Activated CD4-positive, alpha-beta T cell treated with anti-CD3 and anti-CD28 coated beads, Interleukin-2, amount 50 U/mL, for 48 hours (primary cell): ENCODE measurements at places on chromosomes 7 and 10.

- peak; percentile 56 for DNase-seq
Measured at GRCh38 chr10:16891375-16892313, 74.4 kb upstream of the RSU1 start.

DNA sequence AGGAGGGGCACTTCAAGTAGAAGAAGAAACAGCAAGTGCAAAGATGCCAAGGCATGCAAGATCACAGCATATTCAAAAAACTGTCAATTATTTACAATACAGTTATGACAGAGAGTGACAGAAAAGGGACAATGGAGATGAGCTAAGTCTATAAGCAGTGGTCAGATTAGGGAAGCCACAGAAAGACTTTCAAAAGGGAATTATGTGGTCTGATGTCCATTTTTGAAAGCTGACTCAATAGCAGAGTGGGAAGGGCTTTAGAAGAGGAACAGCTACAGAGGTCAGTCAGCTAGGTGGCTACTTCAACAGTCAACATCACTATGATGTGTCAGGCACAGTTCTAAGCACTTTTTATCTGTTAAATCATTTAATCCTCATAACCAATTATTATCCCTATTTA is 45.2 kb upstream of the SPOCK2 start:
- DNase-seq: no peak

DNA sequence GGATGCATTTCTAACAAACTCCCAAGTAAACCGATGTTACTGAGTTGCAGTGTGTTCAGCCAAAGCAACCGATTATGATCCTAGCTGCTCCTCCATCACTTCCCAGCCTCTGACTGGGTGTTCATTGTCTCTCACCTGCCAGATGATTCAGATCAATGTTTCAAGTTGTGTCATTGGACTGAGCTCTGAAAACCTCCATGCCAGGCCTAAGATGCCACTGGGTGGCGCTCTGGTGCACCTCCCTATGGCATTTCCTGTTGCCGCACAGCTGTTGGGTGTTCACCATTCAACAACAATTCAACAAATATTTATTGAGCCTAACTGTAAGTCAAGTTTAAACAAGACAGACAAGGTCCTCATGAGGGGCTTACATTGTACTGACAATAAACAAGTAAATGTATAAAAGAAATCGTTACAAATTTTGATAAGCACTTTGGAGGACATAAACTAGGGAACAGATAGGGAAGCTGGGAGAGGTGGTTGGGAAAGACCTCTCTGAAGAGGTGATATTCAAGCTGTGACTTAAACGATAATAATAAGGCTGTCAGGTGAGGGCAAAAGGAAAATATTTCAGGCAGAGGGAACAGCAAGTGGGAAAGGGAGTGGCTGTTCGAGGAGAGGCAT is 22.8 kb downstream of the RGR start:
- DNase-seq: peak; percentile 90

- no peak for DNase-seq
Measured at GRCh38 chr10:78445308-78445707, 411.6 kb downstream of the RPS24 start.

- no peak for DNase-seq
Measured at GRCh38 chr7:44320794-44321371, 4.5 kb downstream of the CAMK2B start.

- no peak for DNase-seq
Measured at GRCh38 chr7:85612514-85612913, 425.7 kb upstream of the SEMA3D start.

DNA sequence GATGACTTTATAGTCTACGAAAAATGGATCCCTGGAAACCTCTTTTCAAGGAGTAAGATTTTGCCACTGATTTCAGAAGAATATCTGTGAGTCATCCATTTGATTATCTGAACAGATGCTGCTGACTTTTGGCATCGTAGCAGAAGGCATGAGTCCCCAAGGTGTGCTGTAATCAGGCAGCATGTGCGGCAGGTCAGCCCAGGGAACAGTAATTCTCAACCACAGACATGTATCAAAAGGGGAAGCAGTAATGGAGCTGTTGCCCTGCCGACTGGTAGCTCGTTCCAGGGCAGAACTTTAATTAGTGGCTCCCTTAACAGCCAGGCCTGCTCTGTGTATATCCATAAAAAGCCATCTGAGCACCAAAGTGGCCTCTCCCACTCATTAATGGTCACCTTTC is 5.7 kb upstream of the VWC2 start:
- no peak for DNase-seq

GRCh38 chr7:47227762-47228177 is 354.1 kb downstream of the TNS3 start:
- no peak for DNase-seq

DNA sequence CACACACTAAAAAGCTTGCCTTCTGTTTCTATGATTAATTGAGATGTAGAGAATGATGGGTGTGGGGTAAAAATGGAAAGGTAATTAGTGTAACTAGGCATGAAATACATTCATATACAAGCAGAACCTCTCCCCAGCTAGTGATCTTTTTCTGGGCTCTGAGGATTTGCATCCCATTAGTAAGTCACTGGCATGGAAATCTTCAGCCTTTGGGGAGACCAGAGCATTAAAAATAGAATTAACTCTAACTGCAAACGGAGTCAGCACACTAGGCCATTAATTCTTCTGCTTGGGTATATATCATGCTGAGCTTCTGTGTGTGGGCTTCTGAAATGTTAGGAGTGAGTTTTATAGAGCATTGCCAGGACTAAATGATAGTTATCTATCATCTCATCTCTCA is 128.9 kb downstream of the HDAC9 start:
- DNase-seq: no peak

- DNase-seq: no peak
Measured at GRCh38 chr10:76582531-76582930, 1055.1 kb downstream of the KCNMA1 start.

GRCh38 chr7:152336754-152337368 is 98.9 kb downstream of the KMT2C start:
- DNase-seq: peak; percentile 7

GRCh38 chr7:74012842-74013249 is 15.1 kb upstream of the ELN start:
- DNase-seq: no peak

DNA sequence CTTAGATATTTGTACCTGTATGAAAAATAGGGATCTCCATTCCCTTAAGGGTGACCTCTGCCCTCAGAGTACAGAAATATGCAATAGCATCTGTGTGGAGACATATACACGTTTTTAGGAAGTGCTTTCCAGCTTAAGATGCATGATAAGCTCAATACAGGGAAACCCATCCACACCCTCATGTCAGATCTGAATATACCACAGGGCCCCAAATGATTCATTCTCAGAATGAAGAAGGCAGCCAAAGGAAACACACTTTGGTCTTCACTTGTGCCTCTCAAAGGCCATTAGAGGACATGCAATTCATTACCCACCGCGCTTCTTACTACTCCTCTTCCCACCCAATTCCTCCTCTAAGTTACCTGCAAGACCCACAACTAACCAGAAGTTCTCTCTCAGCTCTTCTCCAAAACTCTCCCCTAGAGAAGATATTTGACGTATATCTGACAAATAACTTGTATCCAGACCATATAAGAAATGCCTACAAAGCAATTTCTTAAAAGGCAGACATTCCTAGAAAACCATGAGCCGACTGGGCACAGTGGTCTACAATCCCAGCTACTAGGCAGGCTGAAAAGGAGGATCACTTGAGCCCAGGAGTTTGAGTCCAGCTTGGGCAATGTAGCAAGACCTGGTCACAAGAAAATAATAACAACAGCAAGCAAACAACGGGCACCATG is 103.0 kb downstream of the OAT start:
- no peak for DNase-seq

DNA sequence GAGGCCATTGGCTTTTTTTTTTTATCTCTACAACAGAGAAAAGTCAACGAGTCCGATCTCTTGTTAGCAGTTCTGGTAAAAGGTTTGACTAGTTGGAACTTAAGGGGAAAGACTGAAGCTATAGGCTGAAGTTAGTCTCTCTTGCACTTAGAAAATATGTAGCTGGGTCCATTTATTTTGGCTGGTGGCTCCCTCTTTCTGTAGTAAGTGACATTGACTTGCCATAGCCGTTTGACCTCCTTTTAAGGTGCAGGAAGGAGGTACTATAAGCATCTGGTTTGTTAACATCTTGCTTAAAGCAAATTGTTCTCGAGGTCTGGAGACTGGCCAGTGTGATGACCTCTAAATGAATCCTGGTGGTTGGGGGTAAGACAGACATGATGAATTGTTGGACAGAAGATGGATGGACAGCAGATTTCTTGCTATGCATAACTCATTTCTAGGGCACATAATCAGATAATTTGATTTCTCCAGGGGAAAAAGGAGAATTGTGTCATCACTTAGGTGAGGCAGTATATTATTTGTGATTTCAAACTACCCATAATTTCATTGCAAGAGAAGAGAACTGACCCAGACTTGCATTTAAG is 356.3 kb upstream of the GALNT17 start:
- DNase-seq: no peak

GRCh38 chr7:75914169-75914654 is 743 bp upstream of the POR start:
- no peak for DNase-seq

DNA sequence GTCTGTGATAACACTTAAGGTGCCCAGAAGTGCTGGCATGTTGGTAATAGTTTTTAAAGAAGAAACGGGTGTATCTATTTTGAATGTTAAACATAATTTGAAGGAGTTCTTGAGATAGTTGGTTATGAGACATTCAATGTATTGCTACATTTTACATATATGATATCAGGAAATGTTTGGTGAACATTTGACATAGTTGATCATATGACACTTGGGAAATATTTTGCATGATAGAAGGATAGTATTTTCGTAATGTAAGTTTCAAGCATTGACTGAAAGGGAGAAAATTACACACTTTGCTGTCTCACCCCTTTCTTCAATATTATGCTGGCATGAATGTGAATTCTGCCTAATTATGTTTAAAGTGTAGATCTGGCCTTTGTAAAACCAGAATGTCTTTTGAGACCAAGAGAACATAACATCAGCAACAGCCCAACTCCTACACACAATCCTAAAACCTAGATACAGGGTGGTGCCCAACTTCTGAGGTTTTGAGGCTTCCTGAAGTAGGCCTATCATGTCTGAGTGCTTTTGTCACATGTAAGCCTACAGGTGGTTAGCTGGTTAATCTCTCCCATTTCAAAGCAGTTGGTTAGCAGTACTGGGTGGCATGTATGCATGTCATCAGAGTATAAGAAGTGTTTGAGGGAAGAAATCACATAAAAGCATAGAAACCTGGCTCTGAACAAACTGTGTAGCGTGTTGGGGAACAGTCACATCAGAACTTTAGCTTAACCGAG is 2.1 kb downstream of the ADD3 start:
- peak; percentile 37 for DNase-seq

DNA sequence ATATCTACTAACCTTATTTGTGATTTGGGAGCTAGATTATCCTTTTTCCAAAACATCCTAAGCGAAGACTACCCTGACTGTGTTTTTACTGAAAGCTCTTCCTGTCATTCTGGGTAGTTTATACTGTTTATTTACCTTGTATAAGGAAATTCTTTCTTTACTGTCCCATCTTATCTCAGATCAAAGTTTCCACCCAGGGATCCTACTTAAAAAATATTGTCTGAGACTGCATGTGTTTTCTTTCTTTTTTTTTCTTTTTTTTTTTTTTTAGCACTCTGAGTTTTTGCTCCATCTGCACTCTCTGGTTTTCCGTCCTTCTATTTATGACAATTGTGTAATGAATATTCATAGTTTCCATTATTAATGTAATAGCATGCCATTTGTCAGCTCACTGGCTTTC is 26.5 kb downstream of the CDK14 start:
- DNase-seq: no peak

DNA sequence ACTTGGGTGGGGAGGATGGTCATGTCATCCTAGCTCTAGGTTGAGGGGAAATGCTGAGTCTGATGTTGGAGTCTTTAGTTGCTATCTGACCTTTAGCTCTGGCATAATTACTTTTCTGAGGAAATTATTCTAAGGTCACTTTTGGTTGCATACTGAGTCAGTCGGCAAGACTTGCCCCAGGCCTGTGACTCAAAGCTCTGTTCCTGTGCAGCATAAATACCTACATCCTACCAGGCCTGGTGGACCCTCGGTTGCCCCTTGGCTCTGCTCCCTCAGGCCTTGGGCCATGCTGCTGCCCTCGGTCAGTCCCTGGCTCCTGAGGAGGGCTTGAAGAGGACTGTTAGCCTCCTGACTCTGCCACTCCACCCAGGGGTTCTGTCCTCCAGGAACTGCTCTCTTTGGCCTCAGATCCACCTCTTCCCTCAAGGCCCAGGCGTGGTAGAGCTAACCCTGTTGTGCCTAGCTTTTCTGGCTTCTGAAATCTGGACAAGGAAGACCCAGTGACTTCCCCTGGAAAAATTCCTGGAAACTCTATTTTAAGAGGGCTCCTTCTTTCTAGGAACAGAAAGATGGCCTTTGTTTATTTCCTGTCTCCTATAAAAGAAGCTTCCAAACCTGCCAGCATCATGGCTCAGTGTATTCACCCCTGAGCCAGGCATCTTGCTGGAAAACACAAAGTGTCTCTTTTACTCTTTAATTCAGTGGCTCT is 71.2 kb downstream of the TMEM178B start:
- no peak for DNase-seq

GRCh38 chr10:21047096-21047495 is 150.0 kb upstream of the NEBL start:
- DNase-seq: no peak

DNA sequence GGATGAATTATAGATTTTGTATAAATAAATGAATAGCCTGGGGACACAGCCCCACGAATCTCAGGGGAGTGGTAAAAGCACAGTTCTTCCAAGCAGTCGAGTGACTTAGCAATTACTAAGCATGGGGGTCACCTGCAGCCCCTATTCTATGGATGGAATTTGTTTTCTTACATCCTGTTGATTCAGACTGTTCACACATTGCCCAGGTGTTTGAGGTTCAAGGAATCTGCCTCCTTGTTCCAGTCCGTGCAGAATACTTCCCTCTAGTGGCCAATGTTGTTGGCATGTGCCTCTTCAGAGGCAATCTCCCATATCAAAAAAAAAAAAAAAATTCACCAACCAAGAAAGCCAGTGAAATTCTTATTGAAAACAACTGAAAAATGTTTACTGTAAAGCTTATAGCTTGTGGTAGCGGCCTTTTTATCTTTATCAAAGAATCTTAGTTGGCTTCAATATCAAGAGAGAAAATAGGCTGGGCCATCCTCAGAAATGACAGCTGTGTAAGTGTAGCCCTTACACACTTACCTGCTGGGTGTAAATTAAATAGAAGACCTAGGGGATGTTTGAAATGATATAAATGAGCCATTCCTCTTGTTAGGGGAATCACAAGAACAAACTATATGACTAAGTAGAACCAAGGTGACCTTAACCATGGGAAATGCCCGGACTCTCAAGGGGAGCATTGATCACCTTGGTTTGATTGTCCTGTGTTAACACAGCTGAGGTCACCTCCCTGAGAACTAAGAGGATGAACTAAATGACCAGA is 7.8 kb downstream of the LIPM start:
- peak; percentile 21 for DNase-seq

- peak; percentile 1 for DNase-seq
Measured at GRCh38 chr10:46234431-46235060, 52.3 kb upstream of the ANTXRL start.
